ENCODE measurements at places on chromosomes 12 and 14.
A peak's percentile ranks its signal among the peaks of the same experiment; 100 is the strongest.

- DNase-seq: no peak
Measured at GRCh38 chr14:104680806-104681688, 8.4 kb upstream of the INF2 start.

DNA sequence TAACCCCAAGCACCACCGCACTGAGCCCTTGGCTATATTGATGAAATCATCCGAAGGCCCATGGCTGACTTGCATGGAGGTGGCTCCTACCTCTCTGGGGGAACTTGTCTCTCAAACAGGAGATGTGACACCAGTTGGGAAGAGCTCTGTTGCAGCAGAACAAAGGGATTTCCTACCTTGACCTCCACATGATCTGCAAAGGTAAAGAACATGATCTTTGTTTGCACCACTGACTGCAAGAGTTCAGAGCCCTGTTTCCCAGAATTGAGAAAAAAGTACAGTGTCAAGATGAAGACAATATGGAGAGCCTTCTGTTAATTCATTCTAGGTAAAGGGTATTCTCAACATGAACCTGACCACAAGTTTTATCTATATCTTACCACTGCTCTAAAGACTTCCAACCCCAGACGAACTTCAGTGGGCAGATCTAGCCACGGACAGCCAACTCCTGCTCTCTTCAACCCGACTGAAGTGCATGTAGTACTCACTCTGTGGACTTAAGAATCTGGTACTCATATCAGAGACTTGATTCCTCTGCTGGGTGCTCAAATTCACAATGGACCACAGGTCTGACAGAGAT lies 32.1 kb downstream of the ZFYVE26 start:
- no peak for DNase-seq

DNA sequence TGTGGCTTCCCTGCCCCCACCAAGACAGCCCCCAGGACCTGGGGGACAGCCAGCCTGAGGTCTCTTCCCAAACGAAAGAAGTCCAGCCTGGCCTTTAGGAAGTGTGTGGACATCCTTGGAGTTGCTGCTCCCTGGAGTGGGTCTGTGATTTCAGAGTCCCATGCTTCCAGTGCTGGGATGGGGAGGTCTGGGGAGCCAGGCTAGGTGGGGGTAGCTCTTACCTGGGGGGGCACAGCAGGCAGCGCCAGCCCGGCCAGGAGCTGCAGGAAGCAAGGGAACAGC lies 509 bp downstream of the PGF start:
- DNase-seq: no peak

GRCh38 chr12:105084251-105085250 lies at the start of gene ALDH1L2:
ALDH1L2 (minus strand) TSS chr12:105084458; CDS start chr12:105084436, 22 bp downstream.
- DNase-seq: peak; percentile 38

DNA sequence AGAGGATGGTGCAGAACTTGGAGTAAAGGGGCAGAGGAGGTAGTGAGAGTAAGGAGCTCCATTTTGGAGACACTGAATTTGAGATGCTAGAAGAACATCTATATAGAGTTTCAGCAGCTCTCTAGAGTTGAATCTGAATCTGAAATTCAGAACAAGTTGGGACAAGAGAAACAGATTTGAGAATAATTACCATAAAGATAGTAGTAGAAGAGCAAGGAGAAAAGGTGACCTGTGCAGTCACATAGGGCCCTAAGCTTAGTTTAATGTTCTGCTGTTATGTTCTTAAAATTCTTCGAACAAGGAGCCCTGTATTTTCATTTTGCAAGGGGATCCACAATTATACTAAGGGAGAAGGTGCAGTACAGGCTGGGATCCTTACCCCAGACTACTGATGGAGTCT lies 7.4 kb downstream of the REM2 start:
- no peak for DNase-seq

- DNase-seq: no peak
Measured at GRCh38 chr12:53068811-53069585, 10.2 kb downstream of the SPRYD3 start.

GRCh38 chr12:49905718-49906314 lies 2.1 kb upstream of the FAIM2 start:
- DNase-seq: no peak

- DNase-seq: no peak
Measured at GRCh38 chr14:44565968-44566367, 58.9 kb upstream of the FSCB start.

DNA sequence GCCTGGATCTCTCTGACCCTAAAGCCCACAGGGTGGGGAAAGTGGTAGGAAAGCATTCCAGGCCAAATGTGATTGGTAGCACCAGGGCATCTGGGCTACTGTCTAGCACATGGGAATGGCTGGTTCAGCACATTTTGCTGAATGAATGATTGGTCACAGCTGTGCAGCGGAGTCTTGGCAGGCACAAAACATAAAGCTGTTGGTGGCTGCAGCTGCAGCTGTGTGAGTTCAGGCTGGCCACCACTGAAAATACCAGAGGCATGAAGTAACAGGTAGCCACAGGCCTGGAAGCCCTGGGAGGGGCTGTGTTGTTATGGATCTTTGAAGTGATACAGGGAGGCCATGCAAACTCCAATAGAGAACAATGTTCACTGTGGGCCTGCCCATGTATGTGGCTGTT lies 72.7 kb downstream of the MYRFL start:
- no peak for DNase-seq

GRCh38 chr12:17015501-17015900 lies 409.5 kb upstream of the LMO3 start:
- DNase-seq: no peak

GRCh38 chr12:108799401-108800243 lies 57.8 kb downstream of the SSH1 start:
- no peak for DNase-seq

DNA sequence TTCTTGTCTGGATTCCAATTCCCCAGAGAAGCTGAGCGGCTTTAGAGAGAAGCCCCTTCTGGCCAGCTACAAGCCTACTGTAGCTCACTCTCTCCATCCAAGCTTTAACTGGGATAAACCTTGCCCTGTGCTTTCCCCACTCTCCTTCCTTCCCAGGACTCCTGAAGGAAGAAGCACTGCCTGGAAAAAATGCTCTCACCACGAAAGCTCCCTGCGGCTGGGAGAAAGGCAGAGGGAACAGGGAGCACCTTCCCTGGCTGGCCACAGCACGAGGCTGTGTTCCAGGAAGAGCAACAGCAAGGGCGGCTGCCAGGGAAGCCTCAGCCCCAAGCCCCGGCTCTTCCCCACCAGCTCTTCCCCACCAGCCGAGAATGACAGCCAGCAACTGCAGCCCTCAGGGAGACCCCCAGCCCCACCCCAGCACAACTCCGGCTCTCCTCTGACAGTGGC lies 40.8 kb upstream of the PNMA1 start:
- no peak for DNase-seq

DNA sequence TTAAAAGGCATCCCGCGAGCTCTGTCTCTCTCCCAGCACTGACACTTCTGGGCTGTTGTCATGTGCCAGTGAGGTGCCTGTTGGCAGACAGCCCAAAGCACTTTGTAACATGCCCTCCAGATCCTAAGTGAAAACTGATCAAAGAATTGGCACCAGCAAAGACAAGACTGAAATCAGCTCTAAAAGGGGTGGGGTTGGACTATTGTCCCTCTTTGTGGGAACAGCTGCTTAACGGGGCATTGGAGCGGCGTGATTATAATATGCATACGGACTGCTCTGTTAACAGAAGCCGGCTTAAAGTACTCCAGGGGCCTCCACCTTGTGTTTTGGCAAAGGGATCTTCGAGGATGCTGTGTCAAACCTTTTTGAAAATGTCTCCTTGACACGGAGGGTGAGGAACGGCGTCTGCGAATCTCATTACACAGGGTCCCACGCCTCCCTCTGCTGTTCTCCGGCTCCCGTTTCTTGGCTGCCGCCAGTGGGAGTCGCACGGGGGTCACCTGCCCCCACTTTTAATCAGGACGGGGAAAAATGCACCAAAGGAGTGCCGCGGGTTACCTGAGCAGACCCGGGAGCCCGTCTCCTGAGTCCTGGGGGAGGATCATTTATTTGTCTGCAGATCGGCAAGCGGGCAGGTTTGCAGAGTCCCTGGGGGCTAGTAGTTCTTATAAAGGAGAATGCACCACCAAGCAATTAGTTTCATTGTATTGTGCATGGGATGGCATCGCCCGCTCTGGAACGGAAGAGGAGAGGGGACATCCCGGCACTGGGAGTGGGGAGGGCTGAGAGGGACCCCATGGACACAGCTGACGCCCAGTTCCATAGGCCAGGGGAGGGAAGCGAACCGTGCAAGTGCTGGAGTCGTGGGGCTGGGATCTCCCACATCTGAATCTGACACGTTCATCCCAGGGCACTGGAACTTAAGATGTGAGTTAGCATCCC lies 44.3 kb downstream of the SPRING1 start:
- no peak for DNase-seq

DNA sequence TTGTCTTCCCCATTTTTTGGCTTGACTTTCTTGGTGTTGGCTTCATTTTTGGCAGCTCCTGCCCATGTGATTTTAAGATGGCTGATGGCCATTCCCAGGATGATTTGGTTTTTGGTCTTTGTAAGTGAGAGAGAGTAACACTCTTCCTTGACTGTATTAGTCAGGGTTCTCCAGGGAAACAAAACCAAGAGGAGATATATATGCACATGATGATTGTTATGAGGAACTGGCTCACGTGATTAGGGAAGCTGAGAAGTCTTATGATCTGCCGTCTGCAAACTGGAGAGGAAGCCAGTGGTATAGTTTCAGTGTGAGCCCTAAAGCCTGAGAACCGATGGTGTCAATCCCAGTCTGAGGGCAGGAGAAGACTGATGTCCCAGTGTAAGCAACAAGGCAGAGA lies 146.6 kb downstream of the NRXN3 start:
- no peak for DNase-seq

GRCh38 chr12:95390932-95391331 lies 83.0 kb upstream of the METAP2 start:
- DNase-seq: no peak

DNA sequence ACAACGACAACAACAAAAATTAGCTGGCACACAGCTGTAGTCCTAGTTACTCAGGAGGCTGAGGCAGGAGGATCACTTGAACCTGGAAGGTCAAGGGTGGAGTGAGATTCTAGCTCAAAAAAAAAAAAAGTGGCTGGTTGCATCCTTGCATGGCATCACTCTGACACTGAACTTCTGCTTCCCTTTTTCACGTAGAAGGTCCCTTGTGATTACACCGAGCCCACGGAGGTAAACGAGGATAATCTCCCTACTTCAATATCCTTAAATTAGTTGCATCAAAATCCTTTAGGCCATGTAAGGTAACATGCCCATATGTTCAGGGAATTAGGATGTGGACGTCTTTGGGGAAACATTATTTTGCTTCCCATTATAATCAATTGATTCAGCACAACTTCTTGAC lies 4.0 kb upstream of the PPP4R4 start:
- DNase-seq: no peak

GRCh38 chr14:101518611-101519473 lies 42.5 kb upstream of the DIO3 start:
- DNase-seq: no peak

GRCh38 chr12:118430516-118430915 lies 54.2 kb downstream of the SUDS3 start:
- DNase-seq: no peak

Data from activated T-helper 9 cell treated with anti-CD3 and anti-CD28 coated beads, Interleukin-2, amount 50 U/mL, for 16 hours (primary cell).